ENCODE measurements at places on chromosomes 13 and 19.

GRCh38 chr13:99312493-99312883 lies 5.3 kb upstream of the GPR183 start:
- no peak for DNase-seq

GRCh38 chr19:16347706-16348105 lies 23.1 kb downstream of the KLF2 start:
- DNase-seq, result no peak

GRCh38 chr13:92028695-92029094 lies 630.3 kb downstream of the GPC5 start:
- DNase-seq, result no peak

GRCh38 chr19:40089462-40089861 lies 1.3 kb downstream of the ZNF780A start:
- DNase-seq, result no peak

- DNase-seq, result no peak
Measured at GRCh38 chr19:1512671-1513498, at the start of gene ADAMTSL5. Gene ADAMTSL5, minus strand, starts transcription at chr19:1513019. Its CDS starts 2,076 bp downstream, at chr19:1510943.

Data from activated CD8-positive, alpha-beta memory T cell treated with anti-CD3 and anti-CD28 coated beads for 4 hours (primary cell).